ENCODE measurements at places on chromosomes 16 and 17. TPM values are rescaled to one million over a fixed set of nuclear protein-coding genes. Genes with fewer than 3 reads are reported as not detected.

- no peak overlapping the region for H3K4me3 ChIP-seq
- H3K27ac ChIP-seq: no peak overlapping the region
- no peaks in the 10 kb centered on the region for H3K27me3 ChIP-seq
Measured at GRCh38 chr17:67573987-67574657, 143.6 kb upstream of the NOL11 start.

DNA sequence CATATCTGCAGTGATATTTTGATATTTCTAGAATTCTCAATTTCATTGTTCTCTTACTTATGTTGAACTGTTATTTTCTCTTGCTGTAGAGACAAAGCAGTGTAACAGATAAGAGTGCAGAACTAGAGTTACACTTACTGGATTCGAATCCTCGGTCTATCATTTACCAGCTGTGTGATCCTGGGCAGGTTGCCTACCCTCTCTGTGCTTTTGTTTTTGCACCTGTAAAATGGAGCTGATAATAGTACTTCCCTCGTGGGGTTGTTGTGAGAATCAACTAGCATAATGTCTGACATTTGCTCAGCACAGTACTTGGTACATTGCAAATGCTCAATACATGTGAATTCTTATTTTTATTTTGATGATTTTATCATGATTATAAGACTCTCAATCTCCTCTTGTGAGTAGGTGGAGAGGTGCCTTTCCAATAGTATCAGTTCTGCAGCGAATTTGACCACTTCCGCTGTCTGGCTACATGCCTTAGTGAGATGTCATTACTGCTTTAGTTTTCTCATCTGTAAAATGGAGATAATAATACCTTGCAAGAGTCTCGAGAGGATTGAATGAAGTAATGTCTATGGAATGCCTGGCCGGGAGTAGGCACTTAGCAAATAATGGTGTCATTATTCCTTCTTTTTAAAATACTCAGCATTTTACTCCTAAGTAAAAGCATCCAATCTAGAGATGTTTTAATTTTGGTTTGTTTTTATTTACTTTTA, 312.2 kb upstream of the MAF start:
- H3K4me3 ChIP-seq: no peak overlapping the region
- no peaks in the 10 kb centered on the region for H3K4me1 ChIP-seq
- no peak for DNase-seq

GRCh38 chr17:59428916-59429485, 97.5 kb downstream of the YPEL2 start:
- no peaks in the 10 kb centered on the region for H3K27me3 ChIP-seq
- no peak for DNase-seq
- H3K36me3 ChIP-seq: no peaks in the 10 kb centered on the region
- H3K27ac ChIP-seq: no peak overlapping the region
- peaks cover 11% of the 10 kb centered on the region for H3K4me1 ChIP-seq

The TMEM92 gene
- 0.18 TPM for total RNA-seq

DNA sequence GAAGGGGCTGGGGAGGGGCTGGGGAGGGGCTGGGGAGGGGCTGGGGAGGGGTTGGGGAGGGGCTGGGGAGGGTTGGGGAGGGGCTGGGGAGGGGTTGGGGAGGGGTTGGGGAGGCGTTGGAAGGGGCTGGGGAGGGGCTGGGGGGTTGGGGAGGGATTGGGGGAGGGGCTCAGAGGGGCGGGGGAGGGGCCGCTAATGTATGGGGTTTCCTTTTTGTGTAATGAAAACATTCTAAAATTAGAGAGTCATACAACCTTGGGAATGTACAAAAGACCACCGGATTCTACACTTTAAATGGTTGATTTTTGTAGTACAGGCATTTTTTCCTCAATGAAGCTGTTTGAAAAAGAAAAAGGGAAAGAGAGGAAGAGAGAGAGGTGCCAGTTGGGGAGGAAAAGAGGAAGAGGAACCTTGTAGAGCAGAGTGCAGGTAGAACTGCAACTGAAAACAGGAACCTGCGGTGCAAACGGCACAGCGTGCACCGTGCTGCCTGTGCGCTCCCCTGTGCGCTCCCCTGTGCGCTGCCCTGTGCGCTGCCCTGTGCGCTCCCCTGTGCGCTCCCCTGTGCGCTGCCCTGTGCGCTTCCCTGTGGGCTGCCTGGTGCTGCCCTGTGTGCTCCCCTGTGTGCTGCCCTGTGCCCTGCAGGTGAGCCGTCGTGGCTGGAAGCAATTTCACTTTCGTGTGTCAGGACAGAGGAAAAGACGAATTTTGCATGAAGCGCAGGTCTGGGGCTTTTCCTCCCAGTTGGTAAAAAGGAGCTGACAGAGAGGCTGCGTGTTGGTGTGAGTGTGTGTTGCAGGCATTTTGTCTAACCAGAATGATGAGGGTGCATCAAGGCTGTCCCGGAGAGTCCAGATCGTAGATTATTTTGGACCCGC, 40.8 kb downstream of the METRNL start:
- no peak for DNase-seq
- H3K27ac ChIP-seq: no peak overlapping the region
- H3K4me1 ChIP-seq: no peaks in the 10 kb centered on the region
- H3K36me3 ChIP-seq: no peaks in the 10 kb centered on the region

The NUDT21 gene
- total RNA-seq: 166 TPM
